Stimulated activated naive CD4-positive, alpha-beta T cell (primary cell): ENCODE measurements at places on chromosomes 13 and 19.

DNA sequence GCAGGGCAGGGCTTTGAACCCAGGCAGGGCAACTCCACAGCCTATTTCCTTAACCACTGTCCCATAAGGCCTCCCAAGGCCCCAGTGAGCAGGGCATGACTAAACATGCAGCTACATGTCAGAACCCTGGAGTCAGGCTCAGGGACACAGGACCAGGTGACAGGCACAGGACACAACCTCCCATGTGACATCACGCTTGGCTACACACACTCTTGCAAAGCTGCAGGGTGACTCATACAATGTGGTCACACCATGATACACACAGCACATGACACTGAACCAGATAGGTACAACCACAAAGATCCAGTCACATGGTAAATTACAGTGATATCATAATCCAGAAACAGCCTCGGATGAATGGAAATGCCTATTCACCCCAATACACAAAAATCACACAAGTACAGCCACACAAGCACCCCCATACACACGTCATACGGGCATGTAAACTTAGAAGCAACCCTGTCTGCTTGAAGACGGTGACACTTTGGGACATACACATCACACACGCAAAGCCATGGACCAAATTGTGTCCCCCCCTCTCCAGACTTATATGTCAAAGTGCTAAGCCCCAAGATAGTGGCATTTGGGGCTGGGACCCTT is 14.5 kb downstream of the KLK4 start:
- DNase-seq = no peak

DNA sequence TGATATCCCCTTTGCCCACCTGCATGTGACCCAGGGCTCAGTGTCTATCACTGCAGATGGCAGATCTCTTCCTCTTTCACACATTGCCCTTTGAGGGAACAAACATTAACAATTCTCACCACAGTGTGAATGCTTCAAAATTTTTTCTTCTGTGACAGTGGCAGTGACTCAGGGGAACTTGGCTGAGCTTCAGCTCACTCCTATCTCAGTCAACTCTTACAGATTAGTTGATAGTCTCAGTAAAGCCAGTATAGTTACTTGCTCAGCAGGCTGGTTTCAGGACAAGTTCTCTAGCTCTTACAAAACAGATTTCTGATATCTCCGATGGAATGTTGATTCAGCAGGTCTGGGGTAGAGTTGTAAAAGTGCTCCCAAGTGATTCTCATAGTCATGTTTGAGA is 166.9 kb downstream of the DLEU7 start:
- DNase-seq = no peak

DNA sequence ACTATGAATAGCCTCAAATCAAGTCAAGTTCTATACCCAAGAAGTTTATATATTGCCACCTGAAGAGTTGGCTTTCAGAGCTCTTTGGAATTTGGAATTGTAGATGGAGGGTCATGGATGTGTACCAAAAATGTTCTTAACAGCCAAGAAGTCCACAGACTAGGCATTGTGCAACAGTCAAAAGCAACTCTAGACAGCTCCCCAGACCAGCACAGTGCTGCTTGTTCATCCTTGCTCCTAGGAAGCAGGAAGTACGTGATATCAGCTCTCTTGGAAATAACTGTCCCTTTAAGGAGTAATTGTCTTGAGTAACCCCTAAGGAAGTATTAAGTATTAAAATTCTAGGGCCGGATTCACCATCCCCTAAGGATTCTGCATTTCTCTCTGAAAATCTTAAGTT is 30.7 kb upstream of the IL17D start:
- no peak for DNase-seq

DNA sequence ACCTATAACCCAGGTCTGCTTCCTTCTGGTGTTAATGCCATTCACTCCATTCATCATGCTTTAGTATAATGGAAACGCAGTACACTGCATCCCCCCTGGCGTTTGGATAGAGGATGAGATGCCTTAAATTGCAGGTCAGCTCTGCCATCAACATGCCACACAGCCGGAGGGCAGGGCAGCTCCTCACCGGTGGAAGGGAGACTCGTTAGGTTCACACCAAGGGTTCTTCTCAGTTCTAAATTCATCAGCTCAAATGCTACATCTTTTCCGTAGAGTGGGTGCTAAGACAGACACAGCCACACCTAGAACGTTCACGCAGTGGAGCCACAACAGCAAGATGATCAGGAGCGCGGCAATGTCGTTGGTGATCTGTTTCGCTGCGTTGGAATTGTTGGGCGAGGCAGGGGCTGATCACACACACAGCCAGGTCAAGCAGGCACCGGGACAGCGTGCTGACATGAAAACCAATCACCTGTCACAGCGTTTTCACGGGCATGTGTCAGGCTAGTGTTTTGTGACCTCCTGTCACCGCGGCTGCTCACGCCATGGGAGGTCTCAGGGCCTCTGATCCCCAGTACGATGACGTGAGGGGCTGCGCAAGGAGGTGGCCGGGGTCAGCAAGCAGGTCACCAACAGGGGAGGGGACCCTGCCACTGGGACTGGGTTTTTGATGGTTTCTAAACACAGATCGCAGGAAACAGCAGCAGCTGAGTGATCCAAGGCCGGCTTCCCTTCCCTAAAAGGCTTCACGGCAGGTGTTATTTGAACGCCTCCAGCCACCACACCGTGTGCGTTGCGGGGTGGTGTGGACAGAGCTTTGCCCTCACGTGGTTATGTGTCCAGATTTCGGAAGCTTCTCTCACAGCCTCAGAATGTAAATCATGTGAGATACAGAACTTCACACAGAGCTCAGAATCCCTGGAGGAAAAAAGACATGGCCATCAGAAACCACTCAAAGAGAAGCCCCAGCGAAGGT is 94.3 kb upstream of the IRS2 start:
- no peak for DNase-seq

- DNase-seq = no peak
These were observed 3.7 kb downstream of the MARCHF2 start for GRCh38 chr19:8416796-8417195.

GRCh38 chr19:13181747-13182388 is 31.7 kb downstream of the IER2 start:
- DNase-seq = no peak

DNA sequence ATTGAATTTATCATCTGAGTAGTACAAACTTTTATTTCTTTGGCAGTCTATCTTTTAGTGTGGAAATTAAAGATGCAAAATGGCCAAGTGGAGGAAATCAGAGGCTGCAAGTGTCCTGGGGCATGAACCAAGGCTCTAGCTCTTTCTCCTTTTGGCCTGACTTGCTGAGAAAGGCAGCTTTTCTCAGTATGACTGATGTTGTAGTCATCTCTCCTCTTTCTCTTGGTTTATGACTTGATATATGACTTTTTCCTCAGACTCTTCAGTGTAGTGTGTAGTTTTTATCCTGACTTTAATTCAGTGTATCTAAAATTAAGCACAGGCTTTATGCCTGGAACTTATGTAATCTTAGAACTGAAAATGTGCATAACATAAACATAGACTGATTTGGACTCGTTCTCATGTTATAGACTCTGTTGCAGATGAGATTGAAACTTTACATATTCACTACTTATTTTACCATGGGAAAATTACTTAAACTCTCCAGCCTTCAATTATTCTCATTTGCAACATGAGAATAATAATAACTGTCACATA is 65.7 kb downstream of the SLITRK5 start:
- DNase-seq = no peak
